ENCODE measurements at places on chromosomes 11 and 22.

DNA sequence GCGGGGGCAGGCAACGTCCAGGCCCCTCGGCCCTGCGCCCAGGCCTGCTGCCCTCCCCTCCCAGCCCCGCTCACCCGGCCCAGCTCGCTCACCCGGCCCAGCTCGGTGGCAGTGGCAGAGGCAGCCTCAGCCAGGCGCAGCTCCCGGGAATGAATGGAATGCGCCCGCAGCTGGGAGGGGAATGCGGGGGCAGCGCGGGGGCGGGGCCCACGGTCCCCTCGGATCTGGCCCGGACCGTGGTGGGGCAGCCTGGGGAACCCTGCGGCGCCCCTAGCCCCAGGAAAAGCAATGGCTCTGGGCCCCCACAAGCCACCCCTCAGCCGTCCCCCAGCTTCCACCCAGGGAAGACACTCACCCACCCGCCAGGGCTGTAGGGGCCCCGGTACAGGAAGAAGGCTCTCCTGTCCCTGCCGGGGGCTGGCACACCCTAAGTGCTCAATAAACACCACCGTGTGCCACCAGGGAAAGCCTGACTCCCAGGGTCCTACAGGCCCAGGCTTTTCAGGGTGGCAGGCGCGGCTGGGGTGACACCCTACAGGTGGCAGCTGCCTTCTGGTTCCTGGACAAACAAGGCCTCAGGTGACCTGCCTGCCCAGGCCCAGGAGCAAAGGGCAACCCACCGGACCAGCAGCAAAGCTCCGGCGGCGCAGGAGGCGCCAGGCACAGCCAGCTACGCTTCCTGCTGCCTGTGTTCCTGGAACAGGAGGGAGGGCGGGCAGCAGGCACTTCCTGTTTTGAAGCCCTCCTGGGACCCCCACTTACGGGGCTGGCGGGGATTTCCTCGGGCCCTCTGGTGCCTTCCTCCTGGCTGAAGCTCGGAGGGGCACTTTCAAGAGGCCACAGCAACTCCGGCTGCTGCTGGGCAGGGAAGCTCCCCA, 13.8 kb downstream of the PLXNB2 start:
- DNase-seq: no peak

DNA sequence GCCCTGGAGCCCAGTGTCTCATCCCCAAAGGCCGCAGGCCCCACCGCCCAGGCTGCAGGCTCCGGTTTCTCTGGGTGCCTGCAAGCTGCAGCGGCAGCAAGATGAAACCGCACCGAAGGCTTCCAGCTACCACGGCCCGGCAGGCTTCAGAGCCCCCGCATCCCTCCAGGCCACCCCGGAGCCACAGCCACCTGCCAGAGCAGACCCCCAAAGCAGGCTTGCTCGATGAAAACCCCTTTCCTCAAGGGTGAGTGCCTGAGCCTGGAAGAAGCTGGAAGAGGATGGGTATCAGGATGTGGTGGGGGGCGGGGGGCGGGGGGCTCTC, 24.5 kb upstream of the GNB1L start:
- DNase-seq: no peak

- no peak for DNase-seq
Observed at GRCh38 chr22:19798003-19798665, 37.6 kb downstream of the TBX1 start.

DNA sequence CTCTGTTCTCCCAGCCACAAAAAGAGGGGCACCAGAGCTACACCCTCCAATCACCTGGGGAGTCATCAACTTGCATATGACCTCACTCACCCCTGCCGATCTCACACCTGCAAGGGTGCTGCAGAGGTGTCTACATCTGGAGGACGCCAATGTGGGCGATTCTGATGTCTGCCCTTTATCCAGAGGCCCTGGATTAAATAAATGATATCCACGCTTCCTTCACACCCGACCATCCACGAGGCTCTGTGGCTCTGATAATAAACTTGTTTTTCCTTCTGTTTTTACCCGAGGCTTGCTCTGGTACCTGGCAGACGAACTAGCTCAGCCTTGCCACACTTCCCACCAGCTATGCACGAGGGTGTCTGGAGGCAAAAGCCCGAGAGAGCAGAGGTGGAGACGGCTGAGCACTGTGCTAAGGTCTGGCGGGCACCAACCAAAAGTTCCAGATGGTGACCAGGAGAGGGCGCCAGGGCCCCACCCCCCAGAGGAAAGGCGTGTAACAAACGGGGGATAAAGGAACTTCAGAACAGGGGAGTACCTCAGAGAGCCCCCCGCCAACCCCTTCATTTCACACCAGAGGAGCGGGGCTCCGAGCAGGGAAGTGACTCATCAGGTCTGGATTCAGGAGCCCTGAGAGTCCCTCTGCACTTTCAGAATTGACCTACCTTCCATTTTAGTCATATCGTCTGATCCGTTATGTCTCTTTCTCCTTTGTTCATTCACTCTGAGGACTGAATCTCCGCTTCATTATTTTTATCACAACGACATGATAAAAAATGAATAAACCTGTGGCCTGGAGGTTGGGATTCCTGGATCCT, 13.5 kb downstream of the SCN3B start:
- DNase-seq: peak; percentile 38

DNA sequence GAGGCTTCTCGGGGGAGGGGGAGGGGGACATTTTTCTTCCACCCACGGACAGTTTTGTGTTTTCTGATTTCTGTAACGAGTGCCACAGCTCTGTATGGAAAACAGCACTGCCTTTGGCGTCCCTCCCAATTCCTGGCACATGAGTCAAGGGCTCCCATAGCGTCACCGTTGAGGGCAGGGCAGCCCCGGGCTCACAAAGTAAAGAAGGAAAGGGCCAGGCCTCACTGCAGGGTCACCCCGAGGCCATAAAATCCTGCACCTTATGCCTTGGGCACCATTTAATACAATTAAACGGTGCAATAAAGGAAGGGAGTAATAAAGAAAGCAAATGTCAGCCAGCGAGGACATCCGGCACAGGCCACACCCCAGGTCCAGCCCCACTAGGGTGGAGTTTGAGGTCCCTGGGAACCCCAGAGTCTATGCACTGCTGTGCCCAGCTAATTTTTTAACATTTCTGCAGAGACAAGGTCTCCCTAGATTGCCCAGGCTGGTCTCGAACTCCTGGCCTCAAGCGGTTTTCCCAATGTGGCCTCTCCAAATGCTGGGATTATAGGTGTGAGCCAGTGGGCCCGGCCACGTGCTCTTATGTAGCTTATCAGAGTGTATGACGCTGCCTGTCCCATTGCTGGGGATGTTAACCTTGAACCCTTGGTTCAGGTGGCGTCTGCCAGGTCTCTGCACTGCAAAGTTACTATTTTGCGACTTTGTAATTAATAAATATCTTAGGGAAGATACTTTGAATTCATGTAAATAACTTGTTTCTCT, 13.6 kb upstream of the MUC2 start:
- DNase-seq: no peak

GRCh38 chr22:25680956-25681355, 61.0 kb upstream of the MYO18B start:
- no peak for DNase-seq

DNA sequence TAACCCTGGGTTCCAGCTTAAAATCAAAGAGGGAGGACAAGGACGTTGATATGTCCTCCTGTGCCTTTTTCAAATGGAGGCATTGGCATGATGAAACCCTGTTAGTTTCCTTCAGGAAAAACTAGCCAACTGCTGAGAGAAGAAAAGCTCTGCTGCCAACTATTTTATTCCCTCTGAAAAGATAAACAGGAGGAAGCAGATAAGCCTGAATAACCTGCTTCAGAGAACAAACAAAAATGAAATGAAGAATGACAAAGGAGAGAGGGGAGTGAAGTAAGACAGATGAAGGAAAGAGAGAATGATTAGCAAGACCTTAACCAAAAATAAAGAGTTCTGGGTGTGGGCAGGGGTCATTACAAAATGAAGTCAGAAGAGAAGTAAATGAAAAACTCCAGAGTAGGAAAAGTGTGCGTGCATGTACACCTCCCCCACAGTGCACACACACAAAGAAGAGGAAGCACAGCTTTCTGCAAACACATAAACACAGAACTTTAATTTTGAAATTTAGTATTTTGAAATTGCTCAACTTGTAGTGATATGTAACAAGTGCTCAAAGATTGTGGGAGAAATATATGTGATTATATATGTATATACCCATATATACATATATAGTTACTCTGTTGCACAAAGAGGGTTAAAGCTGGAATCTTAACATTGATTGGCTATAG, 332.2 kb downstream of the LUZP2 start:
- no peak for DNase-seq

DNA sequence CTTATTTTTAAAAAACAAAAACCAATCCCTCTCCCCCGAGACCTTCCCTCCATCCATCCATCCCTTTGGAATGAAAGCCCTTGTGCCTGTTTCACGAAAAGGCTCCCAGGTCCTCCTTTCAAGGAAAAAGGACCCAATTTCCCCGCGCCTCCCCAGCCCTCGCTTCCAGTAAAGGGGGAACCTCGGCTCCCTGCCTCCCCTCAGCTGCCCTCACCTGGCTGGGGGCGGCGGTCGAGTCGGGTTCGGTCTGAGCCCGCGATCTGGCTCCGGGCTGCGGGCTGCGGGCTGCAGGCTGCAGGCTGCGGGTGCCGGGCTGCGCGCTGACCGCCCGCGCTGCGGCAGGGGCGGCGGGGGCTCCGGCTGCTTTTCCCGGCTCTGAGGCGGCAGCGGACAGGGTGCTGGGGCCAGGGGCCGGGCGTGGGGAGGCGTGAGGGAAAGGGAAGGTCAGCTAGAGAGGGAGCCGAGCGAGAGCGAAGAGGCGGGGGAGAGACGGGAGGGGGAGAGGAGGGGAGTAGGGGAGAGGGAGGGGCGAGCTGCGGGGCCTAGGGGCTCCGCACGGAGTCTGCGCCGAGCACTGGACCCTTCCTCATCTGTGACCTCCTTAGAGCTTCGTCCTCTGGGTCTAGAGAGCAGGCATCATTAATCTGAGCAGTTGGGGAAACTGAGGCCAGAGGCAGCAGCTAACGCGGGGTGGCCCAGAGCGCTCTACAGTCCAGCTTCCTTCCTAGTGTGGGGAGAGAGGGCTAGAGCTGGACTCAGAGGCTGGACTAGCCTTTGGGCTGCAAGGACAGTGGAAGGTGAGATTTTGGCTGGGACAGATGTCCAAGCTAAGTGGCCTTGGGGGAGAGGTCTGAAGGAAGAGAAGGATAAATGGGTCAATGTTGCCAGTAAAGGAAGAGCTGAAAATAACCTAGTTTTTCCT, at the start of gene C1QTNF4:
TSS of gene C1QTNF4 (minus strand) at position 478 of the 922 bp plus-strand sequence. CDS start 3,601 bp downstream, outside the sequence.
- DNase-seq: no peak

DNA sequence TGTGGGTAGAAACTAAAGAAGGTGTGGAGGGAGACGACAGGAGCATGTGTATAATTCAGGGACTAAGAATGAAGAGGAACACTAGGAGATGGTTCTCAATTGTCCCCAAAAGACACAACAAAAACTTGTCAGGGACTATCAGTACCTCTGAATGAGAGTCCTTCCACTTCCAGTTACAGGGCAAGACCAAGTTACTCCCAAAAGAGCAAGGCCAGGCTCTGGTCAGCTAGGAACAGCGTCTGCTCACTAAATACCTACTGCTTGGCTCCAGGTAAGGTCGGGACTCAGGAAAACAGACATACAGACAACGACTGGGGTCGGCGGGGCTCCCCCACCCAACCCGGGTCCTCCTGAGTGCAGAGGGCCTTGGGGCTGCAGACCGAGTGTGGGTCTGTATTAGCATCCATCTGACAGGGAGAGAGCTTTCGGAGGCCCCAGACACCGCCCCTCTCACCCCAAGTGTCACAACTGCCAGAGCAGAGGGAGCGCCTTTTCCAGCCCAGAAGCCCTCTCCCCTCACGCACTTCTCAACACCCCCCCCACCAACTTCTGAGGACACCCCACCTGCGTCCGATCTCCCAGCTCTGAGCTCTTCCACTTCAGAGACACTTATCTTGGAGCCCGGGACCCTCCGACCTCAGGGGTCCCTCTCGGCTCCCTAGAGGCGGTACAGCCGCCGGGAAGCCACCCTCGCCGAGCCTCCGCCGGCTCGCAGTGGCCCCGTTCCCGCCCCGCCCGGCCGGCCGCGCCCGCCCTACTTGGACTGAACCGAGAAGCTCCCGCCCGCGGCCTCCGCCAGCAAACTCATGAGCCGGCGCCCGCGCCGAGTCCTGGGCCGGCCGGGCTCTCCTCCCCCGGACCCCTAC, 522 bp downstream of the RHOG start:
- no peak for DNase-seq

DNA sequence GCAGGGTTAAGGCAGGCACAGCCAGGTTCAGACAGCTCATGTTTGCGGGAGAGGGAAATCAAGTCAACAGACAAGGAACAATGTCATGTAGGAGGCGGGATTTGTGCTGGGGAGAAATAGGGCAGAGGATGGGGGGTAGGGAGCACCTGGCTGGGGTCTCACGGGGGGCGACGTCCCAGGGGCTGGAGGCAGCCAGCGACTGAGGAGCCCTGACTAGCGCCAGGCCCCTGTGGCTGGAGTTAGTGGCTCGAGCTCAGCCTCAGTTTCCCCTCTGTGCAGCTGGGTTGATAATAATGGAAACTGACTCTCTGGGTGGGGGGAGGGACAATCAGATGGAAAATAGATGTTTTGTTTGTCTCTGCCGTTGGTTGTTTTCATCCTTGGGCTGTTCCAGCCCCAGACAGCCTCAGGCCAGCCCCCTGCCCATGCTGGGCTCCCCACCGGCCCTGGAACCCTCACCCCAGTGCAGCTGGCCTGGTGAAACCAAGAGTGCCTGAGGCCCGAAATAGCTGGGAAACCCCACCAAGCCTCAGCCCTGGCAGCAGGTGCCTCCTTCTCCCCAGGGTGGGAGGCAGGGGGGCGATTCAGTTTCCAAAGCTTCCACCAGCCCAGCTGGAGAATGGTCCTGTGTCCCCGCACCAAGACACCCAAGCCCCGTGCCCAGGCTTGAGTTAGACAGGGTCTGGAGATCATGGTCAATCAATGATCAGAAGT, 44.1 kb downstream of the IGLL5 start:
- no peak for DNase-seq

GRCh38 chr11:46064221-46064620, 57.0 kb downstream of the PHF21A start:
- no peak for DNase-seq

DNA sequence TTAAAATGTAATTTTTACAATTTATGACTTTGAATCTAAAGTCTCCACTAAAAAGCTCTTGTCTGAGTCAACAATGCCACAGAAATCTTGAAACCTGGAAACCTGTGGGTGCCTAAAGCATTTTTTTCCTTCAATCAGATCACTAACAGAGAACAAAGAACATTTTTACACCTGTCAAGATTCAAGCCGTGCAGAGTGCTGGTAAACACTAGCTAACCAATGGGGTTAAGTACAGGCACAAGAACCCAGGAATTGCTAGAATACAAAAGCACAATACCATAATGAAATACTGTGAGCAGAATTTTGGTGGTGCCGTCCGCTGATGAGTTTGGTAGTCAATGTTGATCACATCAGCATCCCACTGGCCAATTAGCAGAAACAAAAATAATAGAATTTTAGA, 380.3 kb upstream of the PITPNB start:
- no peak for DNase-seq
